ENCODE measurements at places on chromosomes 1 and 21.
A peak's percentile ranks its signal among the peaks of the same experiment; 100 is the strongest.

- DNase-seq: no peak
Measured at GRCh38 chr1:94122201-94122970, 1.4 kb upstream of the ABCA4 start.

- peak; percentile 96 for DNase-seq
Measured at GRCh38 chr21:26170471-26171257, at the start of gene APP. Gene APP (minus strand): TSS chr21:26170770. CDS start chr21:26170620, 150 bp downstream.

DNA sequence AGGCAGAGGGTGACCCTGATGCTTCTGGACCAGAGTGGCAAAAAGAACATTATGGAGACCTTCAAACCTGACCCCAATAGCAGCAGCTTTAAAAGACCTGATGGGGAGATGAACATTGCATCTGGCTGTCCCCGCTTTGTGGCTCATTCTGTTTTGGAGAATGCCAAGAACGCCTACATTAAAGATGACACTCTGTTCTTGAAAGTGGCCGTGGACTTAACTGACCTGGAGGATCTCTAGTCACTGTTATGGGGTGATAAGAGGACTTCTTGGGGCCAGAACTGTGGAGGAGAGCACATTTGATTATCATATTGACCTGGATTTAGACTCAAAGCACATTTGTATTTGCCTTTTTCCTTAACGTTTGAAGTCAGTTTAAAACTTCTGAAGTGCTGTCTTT, 45.8 kb downstream of the TRAF5 start:
- DNase-seq: no peak

- no peak for DNase-seq
Measured at GRCh38 chr1:58076258-58076657, 470.3 kb downstream of the OMA1 start.

DNA sequence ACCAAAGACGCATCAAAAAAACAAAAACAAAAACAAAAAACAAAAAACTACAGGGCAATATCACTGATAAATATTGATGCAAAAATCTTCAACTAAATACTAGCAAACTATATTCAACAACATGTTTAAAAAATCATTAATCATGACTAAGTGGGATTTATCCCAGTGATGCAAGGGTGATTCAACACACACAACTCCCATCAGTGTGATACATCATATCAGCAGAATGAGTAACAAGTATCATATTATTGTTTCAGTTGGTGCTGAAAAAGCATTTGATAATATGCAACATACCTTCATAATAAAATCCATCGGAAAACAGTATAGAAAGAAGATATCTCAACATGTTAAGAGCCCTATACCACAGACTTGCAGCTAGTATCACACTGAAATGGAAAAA, 953.0 kb downstream of the AMY1C start:
- DNase-seq: no peak

DNA sequence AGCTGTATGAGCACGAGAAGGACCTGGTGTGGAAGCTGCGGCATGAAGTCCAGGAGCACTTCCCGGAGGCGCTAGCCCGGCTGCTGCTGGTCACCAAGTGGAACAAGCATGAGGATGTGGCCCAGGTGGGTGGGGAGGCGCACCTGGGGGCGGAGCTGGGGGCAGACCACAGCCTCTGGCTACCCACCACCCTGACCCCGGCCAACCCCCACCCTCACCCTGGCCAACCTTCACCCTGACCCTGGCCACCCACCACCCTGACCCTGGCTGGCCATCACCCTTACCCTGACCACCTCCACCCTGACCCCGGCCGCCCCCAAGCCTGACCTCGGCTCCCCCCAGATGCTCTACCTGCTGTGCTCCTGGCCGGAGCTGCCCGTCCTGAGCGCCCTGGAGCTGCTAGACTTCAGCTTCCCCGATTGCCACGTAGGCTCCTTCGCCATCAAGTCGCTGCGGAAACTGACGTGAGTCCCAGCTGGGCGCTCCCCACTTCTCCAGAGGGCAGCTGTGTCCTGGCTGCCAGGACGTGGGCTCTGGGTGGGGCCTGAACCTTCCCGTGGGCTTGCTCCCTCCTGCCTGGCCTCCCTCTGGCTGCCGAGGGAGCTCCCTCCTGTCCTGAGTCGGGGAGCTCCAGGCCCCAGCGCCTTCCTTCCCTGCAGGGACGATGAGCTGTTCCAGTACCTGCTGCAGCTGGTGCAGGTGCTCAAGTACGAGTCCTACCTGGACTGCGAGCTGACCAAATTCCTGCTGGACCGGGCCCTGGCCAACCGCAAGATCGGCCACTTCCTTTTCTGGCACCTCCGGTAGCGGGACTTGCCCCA, 69.5 kb downstream of the PIK3CD start:
- DNase-seq: no peak

All from GM13977 (cell line).